Jurkat, Clone E6-1 (cell line): ENCODE measurements at places on chromosomes 2 and 18.

GRCh38 chr2:65075176-65075575 lies 19.0 kb downstream of the CEP68 start:
- no peak for DNase-seq

GRCh38 chr2:109324861-109325260 lies 195.9 kb downstream of the SH3RF3 start:
- DNase-seq: no peak

- DNase-seq: no peak
Measured at GRCh38 chr2:22086726-22087125, 963.0 kb downstream of the TDRD15 start.

DNA sequence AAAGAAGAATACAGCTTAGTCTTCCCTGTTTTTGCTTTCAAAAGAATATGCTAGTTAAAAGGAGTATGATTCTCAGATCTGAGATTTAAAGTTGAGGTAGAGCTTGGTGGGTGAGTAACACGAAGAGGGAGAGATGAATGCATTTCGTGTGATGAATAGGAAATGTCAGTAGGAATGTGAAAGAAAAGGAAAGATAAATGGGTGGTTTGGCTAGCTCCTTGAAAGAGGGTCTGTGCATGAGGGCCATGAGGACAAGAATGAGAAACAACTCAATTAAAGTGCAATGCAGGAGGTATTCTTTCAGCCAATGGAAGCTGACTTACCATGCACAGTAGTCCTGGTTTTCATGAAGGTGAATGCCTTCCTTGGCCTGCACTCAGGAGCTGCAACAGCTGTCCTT lies 248.2 kb downstream of the HNMT start:
- DNase-seq: no peak

- DNase-seq: no peak
Measured at GRCh38 chr2:46377101-46377581, 79.9 kb downstream of the EPAS1 start.

- no peak for DNase-seq
Measured at GRCh38 chr2:237194906-237195305, 109.2 kb downstream of the COPS8 start.

DNA sequence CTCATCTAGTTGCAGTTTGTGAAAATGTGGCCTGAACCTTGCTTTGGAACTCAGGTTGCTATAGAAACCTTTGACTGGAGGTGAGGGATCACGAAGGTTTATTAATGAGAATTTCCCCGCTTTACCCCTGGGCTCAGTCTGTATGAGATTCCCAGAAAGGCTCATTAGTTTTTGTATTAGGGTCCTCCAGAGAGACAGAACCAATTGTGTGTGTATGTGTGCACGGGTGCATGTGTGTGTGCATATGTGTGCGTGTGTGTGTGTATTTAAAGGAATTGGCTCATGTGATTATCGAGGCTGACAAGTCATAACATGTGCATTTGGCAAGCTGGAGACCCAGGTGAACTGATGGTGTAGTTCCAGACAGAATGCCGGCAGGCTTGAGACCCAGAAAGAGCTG lies 113.8 kb upstream of the DLX2 start:
- no peak for DNase-seq

DNA sequence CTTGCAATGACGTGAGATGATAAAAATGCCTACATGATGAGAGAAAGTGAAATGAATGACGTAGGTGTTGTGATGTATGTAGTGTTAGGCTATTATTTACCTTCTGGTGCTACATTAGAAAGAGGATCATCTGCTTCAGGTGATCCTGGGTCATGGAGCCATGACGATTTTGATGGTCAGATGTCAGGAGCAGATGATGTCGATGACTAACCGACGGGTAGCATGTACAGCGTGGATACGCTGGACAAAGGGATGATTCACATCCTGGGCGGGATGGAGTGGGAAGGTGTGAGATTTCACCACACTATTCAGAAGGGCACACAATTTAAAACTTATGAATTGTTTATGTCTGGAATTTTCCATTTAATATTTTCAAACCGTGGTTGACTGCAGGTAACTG lies 43.5 kb upstream of the ACVR1C start:
- no peak for DNase-seq

DNA sequence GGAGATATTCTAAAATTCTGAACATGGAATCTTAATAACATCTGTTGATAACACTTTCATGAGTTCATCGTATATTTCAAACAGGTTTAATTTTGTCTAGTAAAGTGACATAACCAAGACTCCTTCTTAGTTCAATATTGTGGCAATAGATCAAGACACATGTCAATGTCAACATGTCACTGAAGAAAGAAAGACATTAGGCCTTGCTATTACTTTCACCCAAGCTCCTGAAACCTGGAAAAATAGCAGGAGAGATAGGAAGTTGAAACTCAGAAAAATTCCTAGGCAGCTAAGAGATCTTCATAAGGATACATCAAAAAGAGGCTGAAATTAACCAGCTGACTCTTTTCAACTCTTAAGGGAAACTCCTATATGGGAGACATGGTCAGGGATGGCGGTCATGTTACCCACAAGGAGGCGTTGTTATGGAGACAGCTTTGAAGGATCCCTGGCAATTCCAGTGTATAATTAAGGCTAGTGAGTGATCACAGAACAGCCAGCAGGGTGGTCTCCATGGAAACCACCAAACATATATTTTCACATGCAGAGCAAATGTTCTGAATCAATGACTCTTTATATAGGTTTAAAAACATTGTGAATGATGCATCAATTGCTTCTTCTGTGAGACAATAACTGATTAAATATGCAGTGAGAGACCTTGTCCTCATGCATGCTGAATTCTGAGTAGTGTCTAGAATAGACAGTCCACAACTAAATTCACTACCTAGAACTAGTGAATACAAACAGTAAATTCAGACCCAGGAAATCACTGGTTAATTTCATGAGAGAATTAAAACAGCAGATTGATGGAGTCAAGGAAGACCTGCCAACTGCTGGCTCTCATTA lies 115.3 kb upstream of the RIOK3 start:
- no peak for DNase-seq

DNA sequence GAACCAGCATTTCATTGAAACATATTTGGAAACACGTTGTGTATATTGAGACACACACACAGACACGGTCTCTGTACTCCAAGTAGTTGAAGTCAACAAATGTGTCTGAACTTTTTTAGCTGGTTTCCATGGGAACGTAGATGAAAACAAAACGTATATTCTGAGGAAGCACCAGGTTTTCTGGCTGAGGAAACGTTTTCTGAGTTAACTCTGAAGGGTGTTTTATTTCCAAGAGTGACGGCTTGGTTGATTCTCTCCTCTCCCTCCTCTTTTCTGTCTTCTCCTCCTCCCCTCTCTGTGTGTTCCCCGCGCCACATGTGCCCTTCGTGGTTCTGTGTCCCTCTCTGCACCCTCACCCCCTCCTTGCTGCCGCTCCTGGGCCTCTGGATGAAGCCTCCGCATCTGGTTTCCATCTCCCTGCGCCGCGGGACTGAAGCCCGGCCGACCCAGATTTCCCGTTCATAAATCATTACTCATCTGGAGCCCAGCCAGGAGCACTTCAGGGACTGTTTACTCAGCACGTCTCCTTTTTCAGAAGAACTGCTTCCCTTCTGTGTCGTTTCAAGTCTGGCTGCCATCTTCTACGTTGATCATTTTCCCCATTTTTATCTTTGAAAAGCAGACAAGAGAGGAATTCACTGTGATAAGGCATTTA lies 122.7 kb downstream of the COL6A3 start:
- no peak for DNase-seq

- no peak for DNase-seq
Measured at GRCh38 chr18:50832754-50833153, 12.9 kb upstream of the MRO start.

DNA sequence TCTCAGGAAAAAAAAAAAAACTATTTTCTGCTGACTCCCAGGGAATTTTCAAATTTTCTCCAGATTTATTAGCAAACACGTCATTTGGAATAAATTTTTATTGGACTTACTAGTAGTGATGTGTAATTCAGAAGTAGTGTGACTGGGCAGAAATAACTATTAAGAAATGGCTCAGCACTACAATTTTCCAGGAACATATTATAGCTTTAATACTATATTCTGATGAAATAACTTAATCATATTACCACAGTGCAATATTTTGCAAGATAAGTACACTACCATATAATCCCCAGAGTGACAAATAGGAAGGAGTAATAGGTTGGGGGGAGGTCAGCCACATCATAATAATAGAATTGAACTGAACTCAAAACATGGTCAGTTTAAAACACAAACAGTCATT lies 19.7 kb upstream of the TNFAIP6 start:
- no peak for DNase-seq

DNA sequence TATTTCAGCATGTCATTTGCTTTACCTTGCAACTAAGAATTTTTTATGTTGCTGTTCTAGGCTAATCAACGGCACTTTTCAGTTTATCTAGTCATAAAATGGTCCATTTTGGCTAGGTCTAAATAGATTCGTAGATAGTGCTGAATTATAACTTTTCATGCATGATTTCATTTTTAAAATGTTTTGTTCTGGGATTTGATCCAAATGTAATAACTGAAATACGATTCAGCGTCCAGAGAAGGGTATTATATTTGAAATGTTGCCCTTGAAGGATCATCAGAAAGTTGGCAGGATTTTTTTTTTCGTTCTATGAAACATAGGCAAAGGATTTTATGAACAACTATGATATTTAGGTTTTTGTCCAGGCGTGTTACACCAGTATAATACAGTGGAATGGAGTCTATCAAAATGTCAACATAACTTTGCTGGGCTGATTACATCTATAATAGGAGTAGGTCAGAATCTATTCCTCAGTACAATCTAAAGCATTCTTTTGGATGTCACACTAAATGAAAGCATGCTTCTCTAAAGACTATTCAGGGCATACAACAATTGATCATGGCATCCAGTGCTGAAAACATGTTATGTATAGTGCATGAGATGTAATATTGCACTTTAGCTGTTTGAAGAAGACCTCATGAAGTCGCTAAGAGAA lies 24.8 kb downstream of the TTC27 start:
- DNase-seq: no peak

- DNase-seq: no peak
Measured at GRCh38 chr2:44560941-44561340, 199.2 kb downstream of the CAMKMT start.

DNA sequence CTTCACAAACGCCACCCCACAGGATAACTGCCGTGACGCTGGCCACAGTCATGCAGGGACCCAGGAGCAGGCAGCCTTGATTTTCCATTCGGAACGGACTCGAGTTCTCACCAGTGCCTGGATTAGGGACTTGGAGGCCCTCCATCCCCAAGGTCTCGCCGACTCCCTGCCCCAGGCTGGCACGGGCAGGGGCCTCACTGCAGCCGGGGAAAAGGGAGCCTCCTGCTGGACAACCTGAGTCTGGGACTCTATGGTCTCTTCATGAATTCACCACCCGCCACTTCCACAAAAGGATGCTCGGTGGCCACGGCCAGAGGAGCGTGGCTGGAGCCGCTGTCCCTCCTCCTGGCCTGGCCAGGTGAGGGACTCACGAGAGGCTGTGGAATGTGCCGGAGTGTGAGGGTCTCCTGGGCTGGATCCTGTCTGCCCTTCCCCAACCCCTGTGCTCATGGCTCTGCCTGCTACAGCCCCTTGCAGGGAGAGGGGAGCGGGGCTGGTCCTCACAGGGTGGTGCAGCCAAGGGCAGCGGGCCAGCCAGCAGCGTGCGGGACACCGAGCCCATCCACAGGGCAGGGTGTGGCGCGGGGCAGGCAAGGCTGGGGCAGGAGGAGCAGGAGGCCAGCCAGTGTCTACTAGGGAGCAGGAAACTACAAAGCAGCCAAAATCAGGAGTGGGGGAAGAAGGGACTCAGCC lies 42.3 kb downstream of the AQP12A start:
- DNase-seq: no peak

- DNase-seq: no peak
Measured at GRCh38 chr2:215370112-215370965, 58.5 kb downstream of the ATIC start.

DNA sequence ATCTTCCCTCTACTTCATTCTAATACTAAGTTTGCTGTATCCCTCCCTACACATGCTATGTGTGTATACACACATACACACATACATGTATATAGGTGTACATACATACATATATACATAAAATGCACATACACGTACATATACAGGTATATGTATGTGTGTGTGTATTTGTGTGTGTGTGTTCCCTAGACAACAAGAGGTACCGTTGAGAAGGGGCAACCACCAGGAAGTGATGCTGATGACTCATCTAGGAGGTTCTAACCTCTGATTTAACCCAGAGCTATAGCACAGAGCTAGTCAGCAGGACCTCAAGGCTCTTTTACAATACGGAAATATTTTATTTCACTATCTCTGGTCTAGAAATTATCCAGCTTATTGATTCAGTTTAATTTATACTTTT lies 139.2 kb downstream of the LAMA3 start:
- peak; percentile 80 for DNase-seq

GRCh38 chr2:139296672-139297209 lies 516.6 kb upstream of the NXPH2 start:
- DNase-seq: no peak

GRCh38 chr2:238730001-238730669 lies 117.8 kb upstream of the TWIST2 start:
- DNase-seq: no peak

DNA sequence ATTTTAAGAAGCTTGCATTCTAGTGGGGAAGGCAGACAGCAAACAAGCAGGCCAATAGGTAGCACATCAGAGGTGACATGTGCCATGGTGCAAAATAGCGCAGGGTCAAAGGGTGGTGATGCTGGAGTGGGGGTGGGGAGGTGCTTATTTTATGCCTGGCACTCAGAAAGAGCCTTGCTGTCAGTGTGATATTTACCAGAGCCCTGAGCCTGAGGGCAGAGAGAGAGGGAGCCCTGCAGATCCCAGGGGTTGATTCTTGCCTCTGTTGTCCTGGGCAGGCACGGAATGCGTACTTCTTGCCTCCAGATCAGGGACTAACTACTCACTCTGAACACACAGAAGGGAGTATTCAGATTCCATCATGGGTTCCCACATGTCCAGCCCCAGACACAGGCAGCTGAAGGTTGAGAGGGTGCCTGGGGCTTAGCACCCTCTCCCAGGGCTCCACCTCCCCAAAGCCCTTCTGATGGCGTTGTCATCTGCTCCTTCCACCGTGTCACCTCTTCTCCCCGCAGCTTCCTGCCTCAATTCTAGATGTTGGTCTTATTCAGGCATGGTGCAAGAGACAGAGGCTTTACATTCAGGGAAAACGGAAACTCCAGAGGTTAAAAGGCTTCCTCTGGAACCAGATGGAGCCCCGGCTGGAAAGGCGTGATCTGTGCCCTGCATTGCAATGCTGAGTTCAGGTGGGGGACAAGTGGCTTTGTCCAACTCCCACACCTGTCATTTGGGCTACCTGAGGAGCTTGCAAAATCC lies 252.3 kb downstream of the HAUS1 start:
- DNase-seq: peak; percentile 26

GRCh38 chr2:191303140-191304005 lies 58.2 kb downstream of the MYO1B start:
- no peak for DNase-seq

GRCh38 chr2:126942427-126943203 lies 43.9 kb downstream of the TEX51 start:
- no peak for DNase-seq

DNA sequence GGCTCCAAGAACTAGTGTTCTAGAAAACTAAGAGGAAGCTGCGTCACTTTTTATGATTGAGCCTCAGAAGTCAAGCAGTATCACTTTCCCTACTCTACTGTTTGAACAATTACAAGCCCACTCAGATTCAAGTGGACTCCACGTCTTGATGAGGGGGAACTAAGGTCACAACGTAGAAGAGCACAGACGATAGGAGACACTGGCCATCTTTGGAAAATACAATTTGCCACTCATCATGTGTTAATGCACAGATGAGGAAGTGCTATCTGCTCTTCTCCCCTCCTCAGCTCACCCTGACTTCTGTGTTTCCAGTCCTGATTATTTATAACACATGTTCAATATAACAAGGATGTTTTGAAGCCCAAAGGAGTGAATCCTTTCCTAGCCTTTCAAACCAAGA lies 76.1 kb upstream of the CYP1B1 start:
- no peak for DNase-seq
